CD4-positive, alpha-beta T cell (primary cell): ENCODE measurements at places on chromosomes 2 and 18. TPM values are rescaled to one million over a fixed set of nuclear protein-coding genes. Genes with fewer than 3 reads are reported as not detected.

DNA sequence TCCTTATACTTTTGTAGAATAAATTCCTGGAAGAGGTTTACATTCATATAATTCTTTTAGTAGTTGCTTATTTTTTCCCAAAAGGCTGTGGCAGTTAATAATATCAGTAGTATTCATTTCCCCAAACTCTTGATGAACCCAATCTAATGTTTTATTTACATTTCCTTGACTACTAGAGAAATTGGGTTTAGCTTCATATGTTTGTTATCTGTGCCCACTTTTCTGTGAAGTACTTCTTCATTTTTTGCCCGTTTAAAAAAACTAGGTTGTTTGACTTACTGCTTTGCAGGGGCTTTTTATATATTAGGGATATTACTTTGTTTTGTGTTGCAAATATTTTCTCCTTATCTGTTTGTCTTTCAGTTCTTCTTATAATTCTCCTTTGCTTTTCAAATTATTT lies 17.2 kb downstream of the RALB start:
- no peak for DNase-seq

DNA sequence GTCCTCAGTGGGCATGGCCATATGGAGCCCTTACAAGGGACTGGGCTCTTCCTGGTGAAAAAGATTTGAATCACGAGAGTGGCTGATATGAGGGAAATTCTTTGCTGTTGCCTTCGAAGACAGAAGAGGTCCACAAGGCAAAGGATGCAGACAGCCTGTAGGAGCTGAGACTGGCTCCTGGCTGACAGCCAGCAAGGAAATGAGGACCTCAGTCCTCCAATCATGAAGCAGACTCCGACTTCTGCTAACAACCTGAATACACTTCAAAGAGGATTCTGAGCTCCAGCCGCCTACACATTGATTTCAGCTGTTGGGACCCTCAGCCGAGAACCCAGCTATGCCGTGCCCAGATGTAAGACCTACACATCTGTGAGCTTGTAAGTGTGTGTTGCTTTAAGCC lies 3.0 kb upstream of the ST8SIA5 start:
- DNase-seq = no peak

Gene GPC1
- total RNA-seq = 0.98 TPM

GRCh38 chr2:23497063-23497462 lies 112.1 kb downstream of the KLHL29 start:
- DNase-seq = no peak

Gene CRYGA
- total RNA-seq = not detected

GRCh38 chr2:215782965-215783364 lies 230.4 kb downstream of the MREG start:
- DNase-seq = no peak

DNA sequence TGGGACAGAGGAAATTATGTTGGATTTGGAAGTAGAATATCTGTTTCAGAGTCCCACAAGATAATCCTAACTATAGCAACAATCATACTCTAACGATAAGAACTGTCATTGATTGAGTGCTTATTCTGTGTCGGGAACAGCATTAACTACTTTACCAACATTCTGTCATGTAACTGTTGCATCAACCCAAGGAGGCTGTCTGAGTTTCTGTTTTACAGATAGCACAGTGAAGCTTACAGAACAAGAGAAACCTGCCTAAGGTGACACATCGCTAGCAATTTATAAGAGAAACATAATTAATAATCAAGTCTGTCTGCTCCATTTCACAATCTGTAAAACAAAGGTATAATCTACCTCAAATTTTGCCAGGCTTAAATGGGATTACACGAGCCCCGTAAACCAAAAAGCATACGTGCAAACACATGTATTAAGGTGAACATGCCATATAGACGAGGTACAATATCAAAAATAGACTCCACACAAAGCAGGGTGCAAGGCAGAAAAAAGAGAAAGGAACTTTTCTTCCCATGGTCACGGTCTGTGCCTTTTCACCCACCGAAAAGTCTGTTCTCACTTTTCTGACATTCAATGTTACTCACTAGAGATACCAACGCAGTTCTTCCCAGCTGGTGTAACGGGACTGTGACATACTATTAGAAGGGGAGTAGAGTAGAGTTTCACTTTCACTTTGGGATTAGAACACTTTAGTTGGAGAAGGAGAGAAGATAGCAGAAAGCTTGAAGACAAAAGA lies 37.2 kb upstream of the SLC8A1 start:
- no peak for DNase-seq

Gene GRHL1
- 0.28 TPM for total RNA-seq

Gene MCEE
- 8.0 TPM for total RNA-seq

GRCh38 chr18:11927497-11927896 lies 19.4 kb upstream of the MPPE1 start:
- no peak for DNase-seq

Gene C2orf15
- 2.1 TPM for total RNA-seq

Gene LRATD1
- not detected for total RNA-seq

Gene SPHKAP
- total RNA-seq = not detected

DNA sequence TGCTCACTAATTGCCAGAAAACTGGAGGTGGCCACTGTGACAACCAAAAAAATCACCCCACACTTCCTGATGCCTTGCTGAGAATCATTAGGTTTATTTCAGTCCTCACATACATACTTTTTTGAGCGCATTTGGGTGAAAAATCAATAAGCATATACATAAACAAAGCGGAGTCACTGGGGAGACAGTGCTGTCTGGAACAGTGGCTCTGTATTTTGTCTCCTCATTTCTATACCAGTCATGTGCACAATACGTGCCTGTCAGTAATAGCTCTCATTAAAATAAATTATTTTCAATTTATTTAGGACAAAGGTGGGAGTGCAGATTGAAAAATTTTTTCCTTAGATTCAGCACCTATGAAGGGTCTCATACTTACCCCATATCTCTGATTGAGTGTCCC lies 48.2 kb downstream of the CXCR4 start:
- DNase-seq = no peak

DNA sequence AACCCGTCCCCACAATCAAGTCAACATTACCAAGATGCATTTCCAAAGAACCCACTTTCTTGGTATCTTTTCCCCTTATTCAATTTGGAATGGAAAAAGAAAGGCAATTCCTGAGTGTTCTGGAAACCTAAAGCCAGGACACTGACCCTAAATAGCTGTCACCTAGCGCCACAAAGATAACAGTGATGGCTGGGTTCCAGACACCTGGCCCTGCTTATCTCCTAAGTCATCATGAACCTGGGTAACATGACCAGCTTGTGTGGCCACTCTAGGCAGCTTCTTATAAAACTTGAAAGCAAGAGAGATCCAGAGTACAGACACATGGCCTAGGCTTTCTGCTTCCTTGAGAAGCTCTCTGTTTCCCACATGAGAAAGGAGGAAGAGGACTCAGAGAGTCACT lies 95.4 kb downstream of the BOD1L2 start:
- DNase-seq = no peak

Gene CRYGD
- total RNA-seq = not detected

DNA sequence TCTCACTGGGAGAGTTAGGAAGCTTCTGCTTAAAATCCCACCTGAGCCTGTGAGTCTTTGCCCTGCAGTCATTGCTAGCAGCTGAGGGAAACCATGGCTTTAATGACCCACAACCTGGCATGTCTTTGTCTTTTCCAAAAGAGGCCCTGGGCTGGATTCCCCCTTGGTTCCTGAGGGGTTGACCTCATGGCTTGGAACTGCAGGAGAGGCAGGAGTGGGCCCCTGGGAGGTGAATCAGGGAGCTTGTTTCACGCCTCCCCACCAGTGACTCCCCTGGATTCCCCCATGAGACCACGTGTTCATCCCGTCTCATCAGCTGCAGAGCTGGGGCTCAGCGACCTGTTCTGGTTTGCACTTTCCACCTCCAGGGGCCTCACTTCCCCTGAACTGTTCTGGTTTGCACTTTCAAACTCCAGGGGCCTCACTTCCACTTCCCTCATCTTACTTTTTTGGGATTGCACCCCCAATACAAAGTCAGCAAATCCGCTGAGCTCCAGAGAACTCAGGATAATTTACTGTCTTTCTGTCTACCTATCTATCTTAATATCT lies 58.5 kb upstream of the TMEM18 start:
- no peak for DNase-seq

Gene DSG2
- 0.11 TPM for total RNA-seq

GRCh38 chr2:64914735-64915509 lies 74.3 kb upstream of the SLC1A4 start:
- no peak for DNase-seq

DNA sequence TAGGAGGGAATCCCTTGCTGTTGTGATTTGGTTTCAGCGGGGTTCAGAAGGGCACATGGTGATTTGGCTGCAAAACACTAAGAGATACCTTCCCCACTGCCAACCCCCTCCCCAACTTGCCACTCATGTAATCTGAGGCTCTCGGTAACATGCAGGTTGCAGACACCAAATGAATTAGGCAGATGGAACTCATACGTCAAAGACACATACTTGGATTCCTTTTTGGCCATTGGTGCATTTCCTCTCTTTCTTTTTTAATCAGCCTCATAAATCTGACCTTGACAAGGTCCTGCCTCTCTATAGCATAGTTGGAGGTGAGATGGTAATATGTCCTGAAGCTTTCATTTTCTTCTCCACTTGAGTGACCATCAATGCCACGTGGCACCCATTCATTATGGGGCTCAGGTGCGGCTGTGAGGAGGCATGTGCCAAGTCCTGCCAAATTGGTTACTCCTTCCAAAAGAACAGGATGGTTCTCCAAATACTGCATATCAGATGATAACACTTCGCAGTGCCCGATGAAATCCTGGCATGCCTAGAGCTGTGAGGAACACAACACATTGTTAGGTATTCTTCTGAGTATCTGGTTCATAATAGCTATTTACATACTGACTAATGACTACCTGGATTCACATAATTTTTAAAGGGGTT lies 8.3 kb upstream of the TMEM178A start:
- DNase-seq = no peak

Gene KCNS3
- not detected for total RNA-seq

Gene XIRP2
- total RNA-seq = not detected

- DNase-seq = no peak
These were observed 70.8 kb downstream of the RAPGEF4 start for GRCh38 chr2:172806493-172806892.

DNA sequence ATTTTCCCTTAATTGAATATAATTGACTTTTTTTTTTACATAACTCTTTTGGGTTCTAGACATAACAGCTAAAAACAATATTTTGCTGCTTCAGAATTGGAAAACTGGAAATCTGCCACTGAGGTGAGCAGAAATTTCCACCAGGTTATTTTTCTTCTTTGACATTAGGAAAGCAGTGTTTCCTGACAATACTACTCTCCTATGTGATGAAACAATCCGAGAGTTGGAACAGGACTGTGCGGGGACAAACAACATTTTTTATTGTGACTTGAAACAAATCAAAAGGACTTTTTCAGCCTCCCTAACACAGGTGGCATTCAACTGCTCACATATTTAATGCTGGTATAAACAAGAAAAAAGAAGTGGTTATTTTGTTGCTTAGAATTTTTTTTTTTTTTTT lies 237.2 kb downstream of the RNF152 start:
- no peak for DNase-seq

DNA sequence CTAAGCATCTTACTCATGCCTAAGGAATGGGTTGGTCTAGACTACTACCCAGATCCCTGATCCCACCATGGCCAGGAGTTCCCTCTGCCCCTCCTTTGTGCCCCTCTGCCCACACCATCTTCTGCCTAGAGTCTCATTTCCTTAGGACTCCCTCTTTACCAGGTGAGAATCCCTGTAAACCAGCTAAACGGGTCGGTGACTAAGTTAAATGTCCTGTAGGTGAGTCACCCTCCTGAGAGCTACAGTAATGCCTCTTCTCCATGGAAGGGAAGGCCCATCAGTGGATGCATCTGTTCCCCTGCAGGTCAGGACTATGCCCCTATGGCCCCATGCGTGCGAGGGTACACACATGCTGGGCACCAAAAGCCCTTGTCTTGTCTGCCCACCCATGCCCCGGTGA lies 25.4 kb downstream of the PTGR3 start:
- DNase-seq = no peak

DNA sequence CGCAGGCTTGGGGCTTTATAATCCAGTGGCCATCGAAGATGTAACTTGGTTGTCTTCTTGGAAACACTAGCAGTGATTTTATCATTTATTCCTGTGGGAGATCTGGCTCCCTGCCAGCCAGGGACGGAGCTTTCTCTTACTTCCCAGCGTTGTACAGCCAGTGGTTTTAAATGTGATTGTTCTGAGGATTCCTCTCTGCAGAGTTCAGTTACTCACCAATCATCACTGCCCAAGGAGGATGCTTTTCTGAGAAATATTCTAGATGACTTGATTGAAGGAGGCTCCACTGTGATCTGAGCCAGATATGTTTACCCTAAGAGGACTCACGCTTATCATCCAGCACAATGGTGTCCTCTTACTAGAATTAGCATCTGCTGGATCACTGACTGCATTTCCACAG lies 744.3 kb downstream of the RNF144A start:
- no peak for DNase-seq

Gene DYNAP
- total RNA-seq = not detected

Gene LYG2
- not detected for total RNA-seq

DNA sequence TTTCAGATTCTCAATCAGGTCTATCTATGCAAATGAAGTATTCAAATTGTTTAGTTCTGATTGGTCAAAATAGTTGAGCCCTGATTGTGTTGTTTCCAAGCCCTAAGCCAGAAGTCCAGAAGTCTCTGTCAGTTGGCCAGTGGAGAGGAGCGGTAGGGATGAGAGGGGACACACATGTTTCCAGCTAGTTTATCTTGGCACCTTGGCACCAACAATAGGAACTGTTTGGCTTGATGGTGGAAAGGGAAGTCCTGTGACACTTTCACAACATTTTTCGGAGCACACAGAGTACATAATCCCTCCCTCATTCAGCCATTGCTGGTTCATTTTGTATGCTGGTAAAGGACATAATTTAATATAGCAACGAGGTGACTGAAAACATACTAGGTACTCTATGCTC lies 1661.6 kb downstream of the SUCLG1 start:
- no peak for DNase-seq

DNA sequence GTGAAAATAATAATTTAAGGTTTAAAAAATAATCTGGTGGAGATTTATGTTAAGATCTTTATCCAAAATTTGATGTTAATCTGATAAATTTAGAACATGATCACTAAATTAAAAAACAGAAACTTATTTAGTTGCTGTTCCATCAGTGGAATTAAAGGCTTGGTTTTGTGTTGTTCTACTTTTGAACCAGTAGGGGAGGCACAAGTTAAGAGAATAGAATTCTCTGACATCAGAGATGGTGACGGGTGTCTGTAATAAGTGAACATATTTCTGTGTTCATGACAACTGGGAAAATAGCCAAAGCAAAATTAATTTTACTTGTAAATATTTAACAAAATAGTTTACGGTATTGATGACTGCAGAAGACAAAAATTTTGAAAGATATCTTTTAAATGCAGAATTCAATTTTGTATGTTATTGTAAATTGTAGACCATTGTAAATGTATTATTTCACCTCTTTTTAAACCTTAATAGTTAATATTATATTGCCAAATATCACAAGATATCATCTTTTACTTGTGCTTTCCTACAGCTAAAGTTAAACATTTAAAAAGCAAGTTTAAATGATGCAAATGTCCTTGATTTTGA lies 106.0 kb downstream of the UBR3 start:
- no peak for DNase-seq

GRCh38 chr2:127884436-127884835 lies 1.3 kb downstream of the AMMECR1L start:
- no peak for DNase-seq

- no peak for DNase-seq
These were observed 44.8 kb downstream of the REV1 start for GRCh38 chr2:99445065-99445464.

- DNase-seq = no peak
These were observed 121.1 kb upstream of the TEX51 start for GRCh38 chr2:126777620-126777978.

Gene SERPINB11
- not detected for total RNA-seq

GRCh38 chr2:112993831-112994230 lies 11.4 kb upstream of the IL36A start:
- no peak for DNase-seq

GRCh38 chr2:129936334-129936934 lies 43.0 kb upstream of the RAB6C start:
- peak; percentile 59 for DNase-seq
